ENCODE measurements at places on chromosomes 12 and 14. TPM values are rescaled to one million over a fixed set of nuclear protein-coding genes. Genes with fewer than 3 reads are reported as not detected.

Gene RHOJ
- not detected for total RNA-seq

Gene RIMBP2
- total RNA-seq = not detected

Gene ACSM4
- not detected for total RNA-seq

Gene CLEC4C
- total RNA-seq = not detected

Gene VDR
- 2.6 TPM for total RNA-seq

Gene APOF
- not detected for total RNA-seq

Gene GAS2L3
- total RNA-seq = 9.2 TPM

Gene ABCC9
- total RNA-seq = not detected

Gene NOP9
- 15.2 TPM for total RNA-seq

Gene FBXO34
- total RNA-seq = 11.2 TPM

Gene GUCY2C
- not detected for total RNA-seq

Gene MYF5
- total RNA-seq = not detected

Gene UNC79
- 0.02 TPM for total RNA-seq

Gene ZDHHC22
- total RNA-seq = 0.46 TPM

Gene ASIC1
- 6.6 TPM for total RNA-seq

Gene LRFN5
- not detected for total RNA-seq

Gene ANKS1B
- 0.38 TPM for total RNA-seq

Gene KRT72
- not detected for total RNA-seq
